ENCODE measurements at places on chromosomes 1 and 21.

DNA sequence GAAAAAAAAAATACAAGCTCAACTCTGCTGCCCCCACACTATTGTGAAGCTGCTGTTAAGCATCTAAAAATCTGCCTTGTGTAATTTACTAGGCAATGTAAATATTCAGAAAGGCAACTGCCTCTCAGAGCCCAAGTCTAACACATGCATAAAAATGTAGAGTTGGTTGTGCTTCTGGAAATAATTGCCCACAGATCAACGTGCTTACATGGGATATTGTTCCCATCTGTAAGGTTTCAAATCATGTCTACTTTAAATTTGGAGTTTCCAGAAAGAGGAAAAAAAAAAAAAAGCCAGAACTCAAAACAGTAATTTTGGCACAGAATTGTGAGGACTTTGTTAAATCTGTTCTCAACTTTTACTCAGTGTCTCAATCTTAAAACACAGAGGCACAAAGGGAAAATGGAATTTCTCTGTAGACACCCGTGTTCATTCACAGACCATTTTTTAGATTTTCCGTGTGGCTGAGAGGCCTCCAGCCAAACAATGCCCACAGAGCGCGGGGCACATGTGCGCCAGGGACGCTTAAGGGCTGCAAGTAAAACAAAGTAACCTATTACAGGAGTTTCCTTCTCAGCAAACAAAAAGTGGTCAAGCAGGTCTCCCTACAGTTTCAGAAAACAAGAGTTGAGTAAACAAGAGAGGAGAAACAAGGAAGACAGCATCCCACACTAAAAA is 115.5 kb downstream of the RERE start:
- no peak for DNase-seq

GRCh38 chr1:27598902-27599528 is 4.9 kb downstream of the AHDC1 start:
- DNase-seq = peak; percentile 94

DNA sequence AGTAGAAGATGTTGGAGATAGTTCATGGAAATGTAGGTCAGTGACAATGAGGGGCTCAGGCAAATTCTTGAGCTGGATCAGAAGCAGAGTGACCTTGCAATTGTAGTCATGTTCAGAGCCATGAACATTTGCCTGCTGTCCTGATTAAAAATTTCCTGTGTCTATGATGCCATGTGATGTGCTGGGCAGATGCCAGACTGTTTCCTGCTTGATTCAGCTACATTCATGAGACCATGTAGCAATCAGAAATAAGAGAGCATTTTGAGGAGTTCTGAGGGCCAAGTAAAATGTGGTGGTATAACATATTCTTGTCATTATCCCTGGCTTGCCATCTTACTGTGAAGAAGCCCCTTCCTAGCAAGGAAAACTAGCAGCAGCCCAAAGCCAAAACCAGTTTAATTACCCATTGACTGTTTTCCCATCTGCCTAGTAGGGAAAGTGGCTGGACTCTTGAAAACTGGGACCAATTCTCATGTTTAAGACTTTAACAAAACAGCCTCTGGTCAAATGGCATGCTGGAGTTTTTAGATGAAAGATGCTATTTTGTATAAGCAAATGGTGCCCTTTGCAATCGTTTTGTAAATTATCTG is 118.3 kb downstream of the NOS1AP start:
- no peak for DNase-seq

DNA sequence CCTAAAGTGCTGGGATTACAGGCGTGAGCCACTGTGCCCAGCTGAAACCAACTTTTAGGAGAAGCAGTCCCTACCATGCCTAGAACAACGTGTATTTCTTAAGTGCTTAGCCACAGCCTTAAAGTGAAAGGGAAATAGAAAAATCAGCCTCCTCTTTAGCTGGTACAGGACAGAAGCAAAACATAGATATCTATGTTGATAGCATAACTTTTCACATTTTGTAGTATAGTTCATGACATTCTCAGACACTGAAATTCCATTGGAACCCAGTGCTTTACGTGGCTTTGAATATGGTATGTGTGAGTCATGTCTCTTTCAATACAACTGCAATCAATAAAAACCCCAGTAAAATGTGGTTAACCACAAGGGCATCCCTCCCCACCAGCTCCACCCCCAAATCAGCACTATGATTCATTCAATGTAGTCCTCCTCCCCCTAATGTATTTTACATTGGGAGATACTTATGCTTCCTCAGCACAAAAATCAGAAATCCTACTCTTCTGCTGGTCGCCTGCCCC is 32.1 kb downstream of the TGFB2 start:
- no peak for DNase-seq

- no peak for DNase-seq
Measured at GRCh38 chr21:38859852-38860251, 54.1 kb downstream of the ETS2 start.

GRCh38 chr1:160221089-160221488 is 15.9 kb downstream of the PEA15 start:
- no peak for DNase-seq

- no peak for DNase-seq
Measured at GRCh38 chr1:28510273-28510969, 4.6 kb downstream of the RCC1 start.

GRCh38 chr1:226525750-226526149 is 22.8 kb upstream of the STUM start:
- no peak for DNase-seq

- no peak for DNase-seq
Measured at GRCh38 chr1:6272868-6273267, 12.0 kb upstream of the GPR153 start.

GRCh38 chr1:22774833-22775182 is 64.2 kb downstream of the EPHB2 start:
- no peak for DNase-seq

DNA sequence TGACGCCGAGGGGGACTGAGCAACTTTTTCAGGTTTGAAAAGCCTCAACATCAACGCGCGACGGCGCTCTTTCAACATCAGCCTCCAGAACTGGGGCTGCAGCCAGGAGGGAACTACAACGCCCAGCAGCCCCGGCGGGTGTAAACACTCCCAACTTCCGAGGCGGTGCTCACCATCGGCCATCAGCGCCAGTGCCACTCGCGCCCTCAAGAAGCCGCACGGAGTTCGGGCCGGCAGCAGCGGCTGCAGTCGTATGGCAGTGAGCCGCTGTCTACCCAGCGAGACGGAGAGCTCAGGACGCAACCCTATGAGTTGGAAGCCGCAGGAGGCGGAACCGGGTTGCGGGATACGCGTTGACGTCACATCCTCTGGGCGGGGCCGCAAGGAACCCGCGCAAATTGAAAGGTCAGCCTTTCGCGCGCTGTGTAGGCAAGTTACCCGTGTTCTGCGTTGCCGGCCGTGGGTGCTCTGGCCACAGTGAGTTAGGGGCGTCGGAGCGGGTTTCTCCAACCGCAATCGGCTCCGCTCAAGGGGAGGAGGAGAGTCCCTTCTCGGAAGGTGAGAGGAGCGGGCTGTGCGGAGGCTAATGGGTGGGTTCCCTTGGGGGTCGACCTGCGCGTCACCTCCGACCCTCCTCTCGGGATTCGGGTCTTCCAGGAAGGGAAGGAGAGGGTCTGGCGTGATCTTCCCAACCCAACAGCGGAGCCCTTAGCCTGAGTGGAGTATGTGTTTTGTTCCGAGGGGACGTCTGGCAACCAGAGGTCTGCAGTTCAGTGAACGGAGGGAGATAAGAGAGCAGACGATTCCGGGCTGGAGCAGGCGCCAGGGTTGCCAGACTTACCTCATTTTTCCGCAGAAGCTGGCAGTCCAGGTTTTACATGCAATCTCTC is at the start of gene EXO1:
TSS of gene EXO1 (plus strand) at position 409 of the 890 bp plus-strand sequence. CDS start 2,222 bp downstream, outside the sequence.
- DNase-seq = peak; percentile 86

DNA sequence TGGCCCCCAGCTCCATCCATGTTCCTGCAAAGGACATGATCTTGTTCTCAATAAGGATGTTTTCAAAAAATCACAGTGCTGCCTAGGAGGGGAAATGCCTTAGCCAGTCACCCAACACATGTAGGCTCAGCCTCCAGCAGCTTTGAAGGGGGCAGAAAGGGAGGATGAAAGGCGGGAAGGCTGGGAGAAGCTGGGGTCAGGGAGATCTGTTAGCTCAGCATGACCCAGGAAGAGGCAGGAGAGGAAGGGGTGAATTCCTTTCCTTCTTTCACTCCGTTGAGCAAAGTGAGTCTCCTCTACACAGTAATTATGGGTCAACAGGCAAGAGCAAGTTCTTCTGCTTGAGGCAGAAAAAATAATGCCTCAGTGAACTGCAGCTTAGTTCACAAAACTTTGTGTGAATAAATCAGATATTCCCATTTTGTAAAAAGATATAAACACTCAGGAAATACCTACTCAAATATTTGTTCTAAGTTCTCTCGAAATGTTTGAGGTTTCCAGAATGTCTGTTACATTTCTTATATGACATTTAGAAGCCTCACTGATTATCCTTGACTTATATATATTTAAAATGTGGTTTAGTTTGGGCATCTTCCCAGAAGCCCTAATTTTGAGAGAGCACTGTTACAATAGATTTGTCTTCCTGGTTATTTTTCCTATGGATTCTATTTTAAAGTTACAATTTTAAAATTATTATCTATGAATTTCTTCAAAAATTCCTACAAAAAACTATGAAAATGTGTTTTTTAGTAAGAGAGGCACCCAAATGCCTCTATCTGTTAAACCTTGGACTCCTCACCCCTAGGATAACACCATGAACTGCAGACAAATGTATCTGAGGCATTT is 116.8 kb downstream of the KCNJ6 start:
- DNase-seq = no peak
